ENCODE measurements at places on chromosomes 13 and 19.

DNA sequence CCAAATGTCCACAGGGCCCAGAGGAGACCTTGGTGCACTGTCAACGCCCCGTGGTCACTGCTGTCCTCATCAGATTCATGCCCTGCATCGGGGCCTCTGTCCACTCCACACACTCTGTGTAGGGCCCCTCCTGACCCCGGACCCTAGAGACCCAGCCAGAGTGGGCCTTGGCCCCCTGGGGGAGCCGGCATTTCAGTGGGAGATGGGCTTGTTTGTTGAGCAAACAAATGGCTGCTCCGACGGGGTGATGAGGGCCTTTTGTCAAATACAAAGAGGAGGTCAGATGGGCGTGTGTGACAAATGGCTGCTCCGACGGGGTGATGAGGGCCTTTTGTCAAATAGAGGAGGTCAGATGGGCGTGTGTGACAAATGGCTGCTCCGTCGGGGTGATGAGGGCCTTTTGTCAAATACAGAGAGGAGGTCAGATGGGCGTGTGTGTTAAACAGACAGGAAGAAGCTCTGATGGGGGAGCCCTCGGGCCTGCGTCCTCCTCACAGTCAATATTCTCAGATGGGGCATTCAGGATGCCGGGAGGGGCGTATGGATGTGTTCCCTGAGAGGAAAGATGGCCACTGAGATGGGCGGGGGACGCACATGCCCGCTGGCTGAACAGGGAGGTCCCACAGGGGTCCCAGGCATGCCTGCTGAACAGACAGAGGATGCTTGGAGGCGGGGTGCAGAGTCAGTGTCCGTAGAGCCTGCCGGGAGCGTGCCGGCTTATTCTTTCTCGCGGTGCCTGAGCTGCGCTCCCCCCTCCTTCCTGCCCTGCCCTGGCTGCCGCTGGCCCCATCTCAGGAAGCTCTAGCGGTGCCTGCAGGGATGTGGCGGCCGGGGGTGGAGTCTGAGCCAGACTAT is 36.3 kb downstream of the SMIM24 start:
- DNase-seq: no peak

DNA sequence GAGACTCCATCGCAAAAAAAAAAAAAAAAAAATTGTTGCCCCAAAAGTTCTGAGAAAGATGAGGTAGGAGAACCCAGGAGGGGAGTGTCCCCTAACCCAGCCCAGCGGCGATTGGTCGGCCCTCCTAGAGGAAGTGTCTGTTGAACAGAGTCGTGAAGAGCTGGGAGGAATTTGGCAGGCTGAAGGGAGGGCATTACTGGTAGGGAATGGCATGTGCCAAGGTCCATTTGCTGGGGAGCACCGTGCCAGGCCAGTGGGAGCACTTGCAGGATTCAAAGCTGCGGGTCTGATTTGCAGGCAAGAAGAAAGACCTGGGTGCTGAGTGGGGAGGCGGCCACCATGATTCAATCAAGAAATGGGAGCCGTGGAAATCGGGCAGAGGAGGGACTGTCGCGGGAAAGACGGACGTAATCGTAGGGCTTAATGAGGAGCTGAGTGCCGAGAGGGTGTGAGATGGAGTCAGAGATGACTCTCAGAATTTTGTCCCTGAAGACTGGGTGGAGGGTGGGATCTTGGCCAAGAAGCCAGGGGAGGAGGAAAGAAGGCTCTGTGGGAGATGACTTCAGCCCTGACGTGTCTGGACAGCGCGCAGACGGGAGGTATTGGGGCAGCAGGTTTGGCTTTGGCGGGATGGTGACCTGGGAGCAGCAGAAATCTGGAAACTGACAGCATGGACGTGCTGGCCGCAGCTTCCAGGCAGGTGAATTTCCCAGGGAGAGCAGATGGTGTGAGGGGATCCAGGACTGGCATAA is 15.4 kb downstream of the CERS4 start:
- no peak for DNase-seq

- DNase-seq: no peak
Measured at GRCh38 chr13:69300131-69300530, 807.5 kb upstream of the ATXN8OS start.

DNA sequence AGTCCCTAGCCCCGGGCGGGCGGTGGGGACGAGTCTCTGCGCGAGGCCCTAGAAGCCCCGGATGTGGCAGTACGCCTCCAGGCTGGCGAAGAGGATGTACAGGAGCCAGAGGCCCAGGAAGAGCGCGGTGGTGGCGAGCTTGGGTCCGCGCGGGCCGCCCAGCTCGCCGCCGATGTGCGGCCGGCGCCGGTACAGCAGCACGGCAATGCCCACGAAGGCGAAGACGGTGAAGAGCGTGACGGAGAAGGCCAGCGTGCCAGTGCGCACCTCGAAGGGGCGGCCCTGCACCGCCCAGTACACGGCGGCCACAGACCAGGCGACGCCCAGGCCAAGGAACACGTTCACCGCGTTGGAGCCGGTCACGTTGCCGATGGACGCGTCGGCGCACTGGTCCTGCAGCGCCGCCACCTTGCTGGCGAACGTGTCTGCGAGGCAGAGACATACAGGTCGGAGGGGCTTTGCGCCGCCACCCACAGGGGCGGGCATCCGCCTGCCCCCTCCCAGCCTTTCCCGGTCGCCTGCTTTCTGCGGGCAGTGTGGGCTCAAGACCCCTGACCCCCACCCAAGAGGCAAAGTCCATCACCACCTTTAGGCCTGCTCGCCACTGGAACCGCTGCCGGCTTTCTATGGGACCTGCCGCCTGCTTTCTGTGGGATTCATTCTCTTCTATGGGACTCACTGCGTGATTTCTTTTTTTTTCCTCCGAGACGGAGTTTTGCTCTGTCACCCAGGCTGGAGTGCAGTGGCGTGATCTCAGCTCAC is 10.9 kb upstream of the MEIS3 start:
- DNase-seq: no peak

- no peak for DNase-seq
Measured at GRCh38 chr19:42325896-42326771, 699 bp downstream of the MEGF8 start.

DNA sequence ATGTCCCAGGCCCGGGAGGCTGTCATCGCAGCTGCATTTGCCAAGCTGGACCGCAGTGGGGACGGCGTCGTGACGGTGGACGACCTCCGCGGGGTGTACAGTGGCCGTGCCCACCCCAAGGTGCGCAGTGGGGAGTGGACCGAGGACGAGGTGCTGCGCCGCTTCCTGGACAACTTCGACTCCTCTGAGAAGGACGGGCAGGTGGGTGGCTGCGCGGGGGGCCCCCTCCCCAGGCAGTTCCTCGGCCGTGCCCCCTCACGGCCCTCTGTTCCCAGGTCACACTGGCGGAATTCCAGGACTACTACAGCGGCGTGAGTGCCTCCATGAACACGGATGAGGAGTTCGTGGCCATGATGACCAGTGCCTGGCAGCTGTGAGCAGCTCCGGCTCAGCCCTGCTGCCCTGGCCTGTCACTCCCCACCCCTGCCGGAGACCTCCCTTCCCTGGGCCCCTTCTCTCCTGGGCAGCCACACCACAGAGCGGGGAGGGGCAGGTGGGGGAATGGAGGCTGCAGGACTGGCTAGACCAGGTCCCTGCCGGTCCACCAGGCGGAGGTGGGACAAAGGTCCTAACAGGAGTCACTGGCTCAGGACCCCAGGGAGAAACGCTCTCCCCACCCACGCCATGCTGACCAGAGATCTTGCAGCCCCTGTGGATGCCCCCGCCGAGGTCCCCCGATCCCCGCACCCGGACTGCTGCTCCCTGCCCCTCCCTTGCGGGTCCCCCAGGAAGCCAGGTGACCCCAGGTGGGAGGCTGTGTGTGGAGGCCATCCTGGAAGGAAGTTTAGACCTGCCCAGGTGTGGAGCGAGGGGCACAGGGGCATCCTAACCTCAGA is 1.1 kb downstream of the CAPS start:
- DNase-seq: no peak

GRCh38 chr19:48676887-48677286 is 4.1 kb upstream of the NTN5 start:
- no peak for DNase-seq

DNA sequence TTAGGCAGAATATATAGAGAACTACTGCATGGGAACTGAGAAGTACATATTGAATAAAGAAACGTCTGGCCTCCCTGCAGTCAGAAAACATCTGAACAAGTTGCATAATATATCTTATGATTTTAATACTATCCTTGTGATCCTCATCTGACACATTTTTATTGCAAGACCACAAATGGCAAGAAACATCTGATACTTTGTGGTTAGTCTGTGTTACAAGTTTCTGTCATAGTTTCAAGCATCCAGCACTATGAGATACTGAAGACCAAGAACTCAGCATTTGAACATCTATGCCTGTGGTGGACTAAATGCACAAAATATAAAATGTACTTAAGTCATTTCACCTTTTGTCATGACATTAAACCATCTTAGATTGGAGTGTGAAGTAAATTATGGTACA is 1175.8 kb upstream of the MIR17HG start:
- no peak for DNase-seq

- no peak for DNase-seq
Measured at GRCh38 chr19:29542776-29543175, 17.0 kb downstream of the VSTM2B start.

GRCh38 chr19:57651654-57651996 is 17.1 kb upstream of the ZSCAN4 start:
- DNase-seq: no peak

GRCh38 chr13:102203718-102204117 is 198.1 kb downstream of the FGF14 start:
- no peak for DNase-seq

DNA sequence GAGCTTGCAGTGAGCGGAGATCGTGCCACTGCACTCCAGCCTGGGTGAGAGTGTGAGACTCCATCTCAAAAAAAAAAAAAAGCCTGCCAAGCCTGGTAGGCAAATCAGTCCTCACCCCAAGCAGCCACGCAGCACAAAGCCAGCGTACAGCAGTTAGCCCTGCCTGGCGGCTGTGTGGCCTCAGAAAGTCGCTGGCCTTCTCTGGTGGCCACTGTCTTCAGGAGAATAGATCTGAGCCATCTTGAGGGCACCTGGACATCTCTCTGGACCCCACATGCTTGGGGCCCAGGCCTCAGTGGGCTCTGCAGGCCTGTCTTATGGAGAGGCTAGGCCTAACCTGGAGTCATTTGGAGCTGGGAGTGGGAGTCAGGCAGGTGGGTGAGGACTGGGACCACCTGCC is 23.0 kb downstream of the PIAS4 start:
- DNase-seq: no peak

GRCh38 chr19:39211731-39212374 is 7.8 kb upstream of the SYCN start:
- DNase-seq: no peak

DNA sequence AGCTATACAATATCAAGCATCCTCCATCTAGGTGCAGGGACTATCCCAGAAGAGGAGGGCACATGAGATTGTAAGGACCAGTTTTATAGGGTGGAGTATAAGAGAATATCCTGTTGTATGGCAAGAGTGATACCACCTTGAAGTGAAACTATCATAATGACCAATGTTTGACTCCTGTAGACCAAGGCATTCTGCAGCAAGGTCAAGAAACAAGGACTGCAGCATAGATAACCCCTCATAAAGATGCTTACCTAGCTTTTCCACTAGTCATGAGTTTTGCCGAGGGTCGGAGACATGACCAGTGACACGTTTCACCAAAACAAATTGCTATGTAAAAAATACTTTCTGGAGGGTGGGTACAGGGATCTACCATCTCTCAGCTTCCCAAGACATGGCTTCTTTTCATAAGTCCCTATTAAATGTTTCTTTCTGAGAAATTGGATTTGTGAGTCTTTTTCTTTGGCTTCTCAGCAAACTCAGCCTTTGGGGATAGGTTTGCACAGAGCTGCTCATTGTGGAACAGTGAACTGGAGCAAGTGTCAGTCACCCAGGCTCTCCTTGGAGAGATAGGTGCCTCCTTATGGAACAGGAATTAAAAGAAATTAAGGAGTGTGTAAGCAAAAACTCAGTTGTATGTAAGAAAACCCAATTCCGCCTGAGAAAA is 28.2 kb upstream of the CYSLTR2 start:
- DNase-seq: no peak
